Activated T-cell treated with anti-CD3 and anti-CD28 coated beads, Interleukin-2, amount 50 U/mL, for 4 hours (primary cell): ENCODE measurements at places on chromosomes 2 and 18. TPM values are rescaled to one million over a fixed set of nuclear protein-coding genes. Genes with fewer than 3 reads are reported as not detected.

- no peak for DNase-seq
These were observed 99.4 kb downstream of the NEB start for GRCh38 chr2:151634736-151635467.

DNA sequence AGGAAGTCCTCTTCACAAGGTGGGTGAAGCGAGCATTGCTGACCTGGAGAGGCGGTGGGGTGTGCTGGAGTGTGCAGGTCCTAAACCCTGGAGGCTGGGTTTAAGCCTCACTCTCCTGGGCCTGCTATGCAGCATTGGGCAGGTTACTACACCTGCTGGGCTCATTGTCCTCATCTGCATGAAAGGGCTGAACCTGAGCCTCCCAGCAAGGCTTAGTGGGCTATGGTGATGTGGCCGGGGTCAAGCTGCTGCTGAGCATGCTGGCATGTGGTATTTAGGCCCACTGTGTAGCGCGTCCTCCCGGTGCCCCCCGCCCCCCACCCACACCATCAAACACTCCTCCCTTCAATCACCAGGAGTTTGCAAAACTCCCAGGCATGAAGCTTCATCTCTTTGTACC is 37.3 kb downstream of the INHBB start:
- no peak for DNase-seq

DNA sequence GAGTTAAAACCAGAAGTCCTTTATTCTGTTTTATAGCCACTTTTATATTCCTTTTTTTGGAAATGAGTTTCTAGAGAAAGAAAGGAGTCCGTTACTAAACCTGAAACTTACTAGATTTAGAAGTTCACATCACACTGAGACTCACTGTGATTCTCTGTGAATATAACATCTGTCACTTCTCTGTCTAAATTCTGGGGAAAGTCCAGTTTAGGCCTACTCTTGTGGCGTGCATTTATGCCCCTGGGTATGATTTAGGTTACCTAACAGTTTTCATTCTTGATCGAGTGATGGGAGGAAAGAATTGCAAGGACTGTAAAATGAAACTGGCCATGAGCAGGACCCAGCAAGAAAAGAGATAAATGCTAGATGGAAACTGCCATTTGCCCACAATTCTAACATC is 449.6 kb downstream of the SPAG16 start:
- no peak for DNase-seq

- no peak for DNase-seq
These were observed 139.0 kb upstream of the SH3BP4 start for GRCh38 chr2:234812851-234813250.

Gene RAB11FIP5
- total RNA-seq, result 5.0 TPM

- DNase-seq, result no peak
These were observed 98.2 kb upstream of the MAPRE2 start for GRCh38 chr18:34942975-34943374.

Gene MFSD2B
- total RNA-seq, result 0.13 TPM

DNA sequence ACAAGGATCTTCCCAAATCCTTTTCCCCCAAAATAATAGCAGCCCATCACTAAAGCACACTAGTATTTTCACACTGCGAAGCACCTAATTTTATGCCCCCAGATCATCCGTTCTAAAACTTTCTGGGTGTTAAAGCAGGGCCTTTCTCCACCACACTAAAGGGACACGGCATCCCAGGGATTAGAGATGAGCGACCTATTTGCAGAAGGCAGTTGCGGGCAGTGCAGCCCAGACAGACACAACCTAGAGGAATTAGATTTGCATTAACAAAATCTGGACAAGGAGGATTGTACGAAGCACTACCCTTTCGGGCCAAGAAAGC is 402 bp downstream of the OSGEPL1 start:
- DNase-seq, result no peak

Gene GPR45
- not detected for total RNA-seq

Gene FBLN7
- 24.3 TPM for total RNA-seq

DNA sequence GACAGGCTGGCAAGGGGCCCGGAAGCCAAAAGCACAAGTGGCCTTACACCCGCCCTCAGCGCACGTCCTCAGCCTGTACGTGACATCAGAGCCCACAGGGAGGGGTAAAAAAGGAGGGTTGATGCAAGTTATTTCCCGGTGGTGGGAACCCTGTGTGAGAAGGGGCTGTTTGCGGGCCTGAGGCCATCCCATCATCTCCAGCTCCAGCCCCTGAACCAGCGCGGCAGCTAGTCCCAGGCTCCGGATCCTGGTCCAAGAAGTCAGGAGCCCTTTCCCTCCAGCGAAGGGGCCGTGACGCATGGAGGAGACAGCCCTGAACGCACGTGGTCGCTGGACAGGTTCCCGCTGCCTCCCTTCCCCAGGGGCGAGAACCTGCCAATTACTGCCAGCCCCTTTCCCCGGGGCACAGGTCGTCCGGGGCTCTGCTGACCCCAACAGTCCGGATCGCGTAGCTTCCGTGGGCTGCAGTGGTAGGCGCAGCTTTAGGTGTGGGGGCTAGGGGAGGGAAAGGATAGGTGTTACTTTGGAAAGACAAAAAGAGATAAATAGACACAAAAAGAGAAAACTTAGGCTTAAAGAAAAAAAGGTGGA is 1.3 kb upstream of the LRP2 start:
- DNase-seq, result peak; percentile 8

- DNase-seq, result no peak
These were observed 11.0 kb downstream of the FIGLA start for GRCh38 chr2:70779491-70779890.

DNA sequence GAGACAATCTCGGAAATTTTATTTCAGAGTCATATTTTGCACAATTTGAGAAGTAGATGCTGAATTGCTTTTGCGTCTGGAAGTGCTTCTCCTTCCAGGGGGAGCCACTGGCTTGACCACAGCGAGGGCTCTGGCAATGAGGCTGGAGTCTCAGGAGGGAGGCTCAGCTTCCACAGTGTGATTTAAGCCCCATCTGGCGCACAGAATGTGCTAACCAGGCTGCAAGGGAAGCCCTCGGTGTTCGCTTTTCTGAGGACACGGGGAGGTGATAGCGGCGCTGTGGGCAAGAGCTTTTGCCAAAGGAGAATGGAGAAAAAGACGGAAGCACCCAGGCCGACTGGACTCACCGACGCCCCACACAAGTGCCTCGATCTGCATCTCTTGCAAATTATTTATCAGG is 52.4 kb downstream of the ADI1 start:
- DNase-seq, result no peak

DNA sequence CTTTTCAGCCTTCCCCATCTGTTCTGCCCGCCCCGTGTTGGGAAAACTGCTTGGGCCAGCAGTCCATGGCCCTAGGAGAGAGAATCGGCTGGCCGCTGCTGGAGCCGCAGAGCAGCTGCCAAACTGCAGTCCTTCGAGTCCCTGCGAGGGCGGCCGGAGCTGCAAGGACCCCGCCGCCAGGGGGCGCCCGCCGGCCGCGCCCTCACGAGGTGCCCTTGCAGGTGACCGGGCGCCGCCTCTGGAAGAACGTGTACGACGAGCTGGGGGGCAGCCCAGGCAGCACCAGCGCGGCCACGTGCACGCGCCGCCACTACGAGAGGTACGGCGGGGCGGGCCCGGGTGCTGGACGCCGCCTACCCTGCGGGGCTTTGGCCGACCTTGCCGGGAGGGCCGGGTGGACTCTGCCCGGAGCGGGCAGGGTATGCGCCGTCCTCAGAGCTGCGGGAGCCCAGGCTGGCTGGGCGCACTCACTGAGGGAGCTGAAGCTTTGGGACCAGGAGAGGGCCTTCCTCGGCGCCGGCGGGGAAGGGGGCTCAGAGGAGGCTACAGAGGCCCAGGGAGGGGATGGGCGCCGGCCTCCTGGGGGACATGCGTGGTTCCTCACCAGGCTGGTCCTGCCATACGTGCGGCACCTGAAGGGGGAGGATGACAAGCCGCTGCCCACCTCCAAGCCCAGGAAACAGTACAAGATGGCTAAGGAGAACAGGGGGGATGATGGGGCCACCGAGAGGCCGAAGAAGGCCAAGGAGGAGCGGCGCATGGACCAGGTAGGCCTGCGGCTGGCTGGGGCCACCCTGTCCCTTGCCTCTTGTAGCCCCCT is 13.6 kb downstream of the ARID5A start:
- no peak for DNase-seq

Gene INPP5D
- 31.2 TPM for total RNA-seq

Gene NEU2
- total RNA-seq, result not detected

DNA sequence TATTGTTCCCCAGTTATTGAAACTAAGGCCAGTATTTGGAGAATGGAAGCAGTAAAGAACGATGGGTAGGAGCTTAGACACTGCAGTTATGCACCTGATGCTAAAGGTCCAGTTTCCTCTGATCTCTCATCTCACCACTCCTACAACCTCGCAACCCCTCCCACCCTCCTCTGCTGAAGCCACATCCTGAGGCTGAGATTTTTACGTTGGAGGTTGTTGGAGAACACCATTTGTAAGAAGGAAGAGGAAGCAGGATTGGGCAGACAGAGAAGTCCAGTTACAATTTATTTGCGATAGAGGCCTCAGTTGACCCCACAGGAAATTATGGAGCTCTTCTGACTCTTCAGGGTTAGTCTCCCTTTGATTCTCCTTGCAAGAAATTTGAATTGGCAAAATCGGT is 54.3 kb upstream of the NDUFV2 start:
- no peak for DNase-seq

Gene SPTBN1
- 27.9 TPM for total RNA-seq

DNA sequence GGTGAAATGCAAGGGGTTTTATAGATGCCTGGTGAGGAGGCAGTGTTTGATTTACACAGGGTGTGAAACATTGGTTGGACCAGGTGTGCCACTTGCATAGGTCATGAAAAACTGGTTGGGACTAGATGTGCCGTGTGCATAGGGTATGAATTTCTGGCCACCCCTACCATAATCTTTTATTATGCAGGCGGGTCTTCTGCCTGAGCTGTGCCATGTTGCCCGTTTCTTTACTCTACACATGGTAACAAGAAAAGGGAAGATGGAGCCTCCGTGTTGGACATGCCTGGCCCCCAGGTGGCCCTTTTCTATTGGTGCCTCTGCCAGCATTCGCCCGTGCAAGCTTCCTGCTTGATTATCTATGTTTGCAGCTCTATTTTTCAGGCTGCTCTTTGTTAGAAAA is 805.4 kb downstream of the TRIB2 start:
- DNase-seq, result no peak

Gene C1GALT1C1L
- total RNA-seq, result 0.20 TPM

- no peak for DNase-seq
These were observed 164.4 kb downstream of the SOCS6 start for GRCh38 chr18:70453058-70453775.

- no peak for DNase-seq
These were observed 11.3 kb downstream of the PTPRN start for GRCh38 chr2:219297766-219298456.

Gene CABYR
- total RNA-seq, result 0.98 TPM

DNA sequence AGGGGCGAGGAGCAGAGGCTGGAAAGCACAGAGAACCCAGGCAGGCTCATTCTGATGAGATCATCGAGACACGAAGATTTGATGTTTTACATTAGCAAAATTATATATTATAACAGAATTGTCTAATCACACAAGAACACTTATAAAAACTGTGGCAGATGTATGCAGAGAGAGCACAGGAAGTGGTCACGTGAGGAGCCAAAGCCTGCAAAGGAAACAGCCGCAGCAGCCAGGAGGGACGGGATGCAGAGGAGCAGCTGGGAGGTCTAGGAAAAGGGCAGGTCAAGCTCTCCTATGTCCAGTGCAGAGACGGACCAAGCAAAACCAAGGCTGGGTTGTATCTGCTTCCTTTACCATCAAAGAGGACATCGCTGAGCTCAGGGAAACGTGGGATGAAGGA is 355.1 kb upstream of the MYT1L start:
- no peak for DNase-seq

- DNase-seq, result no peak
These were observed 132.5 kb downstream of the CSRNP3 start for GRCh38 chr2:165601928-165602521.

Gene PLA2R1
- 0.03 TPM for total RNA-seq

DNA sequence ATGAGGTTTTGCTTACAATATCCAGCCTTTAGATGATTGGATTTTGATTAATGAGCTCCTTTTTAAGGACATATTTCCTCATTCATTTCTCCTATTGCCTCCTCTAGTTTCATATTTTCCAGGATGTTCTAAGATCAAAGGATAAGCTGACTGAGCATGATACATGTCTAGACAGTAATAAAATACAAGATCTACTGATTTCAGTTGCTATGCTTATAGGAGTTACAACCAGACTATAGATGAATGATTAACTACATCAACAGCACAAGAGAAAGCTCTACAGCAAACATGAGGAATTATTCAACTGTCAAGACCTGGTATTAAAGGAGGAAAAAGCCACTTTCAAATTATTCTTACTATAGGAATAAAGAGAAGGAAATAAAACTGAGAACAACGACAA is 85.0 kb upstream of the LINC00305 start:
- no peak for DNase-seq

Gene CCL20
- 23.1 TPM for total RNA-seq

DNA sequence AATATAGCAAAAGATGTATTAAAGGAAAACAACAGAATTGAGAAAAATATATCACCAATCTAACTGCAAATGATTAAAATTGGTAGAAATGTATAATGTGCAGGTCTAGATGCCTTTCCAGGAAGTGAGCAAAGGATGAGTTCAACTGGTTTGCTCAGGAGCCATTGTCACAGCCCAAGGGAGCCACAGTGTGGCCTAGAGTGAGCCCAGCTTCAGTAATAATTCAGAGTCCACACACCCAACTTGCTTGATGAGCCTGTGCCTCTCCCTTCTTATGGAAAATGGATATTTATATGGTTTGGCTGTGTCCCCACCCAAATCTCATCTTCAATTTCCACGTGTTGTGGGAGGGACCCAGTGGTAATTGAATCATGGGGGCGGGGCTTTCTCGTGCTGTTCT is 92.2 kb upstream of the ASAP2 start:
- no peak for DNase-seq

- DNase-seq, result no peak
These were observed 686.0 kb downstream of the NRXN1 start for GRCh38 chr2:50345701-50346591.

GRCh38 chr2:98583816-98584618 is 24.3 kb downstream of the COA5 start:
- no peak for DNase-seq

- no peak for DNase-seq
These were observed 437 bp downstream of the LDLRAD4 start for GRCh38 chr18:13218997-13219396.

DNA sequence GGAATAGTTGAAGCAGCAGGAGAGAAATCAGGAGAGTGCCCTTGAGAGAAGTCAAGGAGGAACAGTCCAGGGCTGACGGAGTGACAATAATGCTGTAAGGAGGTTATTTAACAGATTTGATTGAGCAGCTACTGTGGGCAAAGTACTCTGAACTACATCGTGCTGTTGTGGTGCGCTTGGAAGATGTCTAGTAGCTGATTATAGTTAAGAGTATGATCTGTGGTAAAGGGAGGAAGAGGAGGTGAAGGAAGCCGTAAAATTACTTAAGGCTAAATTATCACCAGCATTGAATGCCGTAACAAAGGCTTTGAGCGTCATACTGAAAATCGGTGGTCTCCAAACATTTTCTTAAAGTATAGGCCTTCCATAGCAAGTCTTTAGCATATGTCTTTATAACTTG is 4.5 kb downstream of the PCBP1 start:
- no peak for DNase-seq
